ENCODE measurements at places on chromosomes 12 and 14. TPM values are rescaled to one million over a fixed set of nuclear protein-coding genes. Genes with fewer than 3 reads are reported as not detected.

The PLEKHD1 gene
- total RNA-seq: 0.06 TPM

The PTPN6 gene
- total RNA-seq: 66.4 TPM

The FITM1 gene
- total RNA-seq: 0.81 TPM

The ZC2HC1C gene
- total RNA-seq: 3.9 TPM

The ACOT4 gene
- total RNA-seq: 2.6 TPM

The LRR1 gene
- 7.0 TPM for total RNA-seq

The PMEL gene
- 2.9 TPM for total RNA-seq

The SERPINA10 gene
- 0.32 TPM for total RNA-seq

The ARHGEF40 gene
- total RNA-seq: 124 TPM

The PLD4 gene
- total RNA-seq: 16.7 TPM

Measured in mucosa of gallbladder (tissue), 1 donor.